WTC11 (cell line): ENCODE measurements at places on chromosomes 1 and 21. TPM values are rescaled to one million over a fixed set of nuclear protein-coding genes. Genes with fewer than 3 reads are reported as not detected.

DNA sequence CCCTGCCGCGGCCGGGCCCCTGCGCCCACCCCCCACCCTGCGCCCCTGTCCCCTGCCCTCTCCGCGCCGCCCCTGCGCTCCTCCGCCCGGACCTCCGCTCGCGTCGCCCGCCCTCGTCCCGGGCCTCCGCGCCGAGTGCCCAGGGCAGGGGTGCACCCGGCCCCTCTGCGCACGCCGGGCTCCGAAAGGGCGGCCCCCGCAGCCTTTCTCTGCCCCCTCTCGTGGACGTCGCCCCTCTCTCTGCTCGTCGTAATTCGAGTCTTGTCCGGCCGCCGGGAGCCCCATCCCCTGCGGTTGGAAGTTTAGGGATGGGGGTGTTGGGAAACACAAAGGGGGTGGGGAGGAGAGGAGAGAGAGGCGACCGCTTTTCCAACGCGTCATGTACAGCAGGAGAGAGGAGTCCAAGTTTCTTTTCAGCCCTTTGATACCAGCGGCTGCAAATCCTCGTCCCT is 407 bp downstream of the GALNT2 start:
- DNase-seq: peak; percentile 37
- peaks cover 3% of the 10 kb centered on the region for H3K36me3 ChIP-seq
- H3K4me1 ChIP-seq: peaks cover 47% of the 10 kb centered on the region
- H3K4me3 ChIP-seq: peak overlapping the region; percentile 83

The LRRN2 gene
- total RNA-seq: 3.2 to 5.3 TPM (median 3.4 TPM) in 3 replicates

DNA sequence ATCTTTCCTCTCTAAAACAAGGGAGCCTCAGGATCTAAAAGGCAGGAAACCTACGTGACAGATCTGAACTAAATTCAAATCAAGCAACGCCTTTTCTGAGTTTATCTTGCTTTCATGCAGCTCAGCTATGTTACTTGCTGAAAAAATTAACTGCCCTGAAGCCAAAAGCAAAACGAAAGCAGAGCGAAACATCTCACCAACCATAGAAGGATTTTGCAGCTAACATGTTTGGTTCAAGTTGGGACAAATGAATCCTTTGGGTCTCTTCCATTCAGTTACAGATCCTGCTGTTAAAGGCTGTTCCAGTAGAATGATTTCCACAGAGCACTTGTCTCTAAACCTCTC is 482 bp downstream of the SLC2A5 start:
- no peaks in the 10 kb centered on the region for H3K27me3 ChIP-seq
- peaks cover 23% of the 10 kb centered on the region for H3K4me1 ChIP-seq
- H3K27ac ChIP-seq: peak overlapping the region; percentile 2; the same call in 1 of the 2 replicates
- no peak for DNase-seq

GRCh38 chr1:228349701-228350171 is 56.9 kb downstream of the TRIM11 start:
- H3K27me3 ChIP-seq: no peaks in the 10 kb centered on the region
- H3K27ac ChIP-seq: no peak overlapping the region
- no peaks in the 10 kb centered on the region for H3K4me1 ChIP-seq
- DNase-seq: no peak
- H3K36me3 ChIP-seq: no peaks in the 10 kb centered on the region

GRCh38 chr1:88608139-88608943 is 75.7 kb upstream of the PKN2 start:
- no peaks in the 10 kb centered on the region for H3K27me3 ChIP-seq
- DNase-seq: no peak
- H3K4me1 ChIP-seq: peaks cover 21% of the 10 kb centered on the region
- H3K27ac ChIP-seq: no peak overlapping the region
- no peaks in the 10 kb centered on the region for H3K36me3 ChIP-seq
- H3K4me3 ChIP-seq: no peak overlapping the region

The OR10Z1 gene
- not detected in 3 replicates for total RNA-seq

The ARHGEF19 gene
- total RNA-seq: 51.1 to 53.1 TPM (median 52.9 TPM) in 3 replicates

GRCh38 chr1:44254392-44254910 is 41.2 kb downstream of the DMAP1 start:
- H3K36me3 ChIP-seq: no peaks in the 10 kb centered on the region
- no peak for DNase-seq
- H3K27ac ChIP-seq: no peak overlapping the region
- no peak overlapping the region for H3K4me3 ChIP-seq

The KRTAP11-1 gene
- total RNA-seq: not detected in 3 replicates

GRCh38 chr1:245345191-245345884 is 190.6 kb downstream of the KIF26B start:
- H3K36me3 ChIP-seq: no peaks in the 10 kb centered on the region
- H3K4me3 ChIP-seq: peak overlapping the region; percentile 33; the same call in 1 of the 2 replicates
- peaks cover 16% of the 10 kb centered on the region for H3K27me3 ChIP-seq
- peaks cover 10% of the 10 kb centered on the region for H3K4me1 ChIP-seq
- peak; percentile 67 for DNase-seq
- H3K27ac ChIP-seq: no peak overlapping the region

The ARHGAP30 gene
- 0.39 to 0.92 TPM (median 0.52 TPM) in 3 replicates for total RNA-seq

The SLC2A1 gene
- total RNA-seq: 215 to 415 TPM (median 396 TPM) in 3 replicates

DNA sequence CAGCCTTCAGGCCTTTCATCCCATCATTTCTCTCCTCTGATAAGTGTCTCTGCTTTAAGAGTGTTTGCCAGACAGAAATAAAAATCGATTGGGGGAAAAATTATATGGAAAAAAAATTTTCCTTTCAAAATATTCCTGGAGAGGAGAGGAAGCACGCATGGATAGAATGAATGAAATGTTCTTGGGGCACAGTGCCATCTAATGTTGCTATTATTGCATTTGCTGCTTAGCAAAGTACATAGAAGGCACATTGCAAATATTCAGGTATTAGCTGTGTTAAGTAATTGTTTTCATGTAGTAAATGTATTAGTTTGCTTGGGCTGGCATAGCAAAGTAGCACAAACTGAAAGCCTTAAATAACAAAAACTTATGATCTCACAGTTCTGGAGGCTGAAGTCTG is 18.1 kb downstream of the B3GALT5 start:
- H3K4me1 ChIP-seq: peaks cover 82% of the 10 kb centered on the region
- H3K27ac ChIP-seq: no peak overlapping the region
- no peak overlapping the region for H3K4me3 ChIP-seq
- peaks cover 35% of the 10 kb centered on the region for H3K36me3 ChIP-seq
- H3K27me3 ChIP-seq: no peaks in the 10 kb centered on the region

- H3K4me3 ChIP-seq: no peak overlapping the region
- peaks cover 16% of the 10 kb centered on the region for H3K27me3 ChIP-seq
- H3K36me3 ChIP-seq: no peaks in the 10 kb centered on the region
Observed at GRCh38 chr1:59150577-59151386, 146.1 kb upstream of the FGGY start.

DNA sequence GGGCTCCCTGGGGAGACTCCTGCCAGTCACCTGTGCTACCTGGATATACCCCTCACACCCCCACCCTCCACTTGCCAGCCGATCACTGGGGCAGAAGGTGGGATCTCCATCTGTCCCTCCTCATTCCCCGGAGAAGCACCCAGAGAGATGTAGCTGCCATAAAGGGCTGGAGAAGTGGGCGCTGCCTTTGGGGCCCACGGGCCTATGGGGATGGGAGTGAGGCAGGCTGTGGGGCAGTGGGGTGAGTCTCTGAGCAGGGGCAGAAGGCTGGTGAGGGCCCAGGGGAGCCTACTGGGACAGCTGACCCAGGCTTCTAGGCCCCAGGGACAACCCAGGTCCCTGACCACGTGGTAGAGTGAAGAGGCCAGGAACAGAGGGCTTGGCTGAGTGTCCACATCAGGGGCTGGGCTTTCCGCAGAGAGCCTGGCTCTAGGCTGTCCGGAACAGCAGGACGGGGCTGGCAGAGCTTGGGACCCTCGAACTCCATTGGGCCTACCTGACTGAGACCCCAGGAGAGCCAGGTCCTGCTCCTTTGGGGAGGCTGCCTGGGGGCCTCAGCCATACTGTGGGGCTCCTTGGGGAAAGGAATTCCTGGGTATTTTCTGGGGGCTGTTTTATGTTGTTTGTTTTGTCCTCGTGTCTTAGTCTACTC is 205.9 kb upstream of the VAMP3 start:
- no peaks in the 10 kb centered on the region; the same call in 1 of the 2 replicates for H3K27me3 ChIP-seq
- DNase-seq: no peak
- H3K36me3 ChIP-seq: no peaks in the 10 kb centered on the region

DNA sequence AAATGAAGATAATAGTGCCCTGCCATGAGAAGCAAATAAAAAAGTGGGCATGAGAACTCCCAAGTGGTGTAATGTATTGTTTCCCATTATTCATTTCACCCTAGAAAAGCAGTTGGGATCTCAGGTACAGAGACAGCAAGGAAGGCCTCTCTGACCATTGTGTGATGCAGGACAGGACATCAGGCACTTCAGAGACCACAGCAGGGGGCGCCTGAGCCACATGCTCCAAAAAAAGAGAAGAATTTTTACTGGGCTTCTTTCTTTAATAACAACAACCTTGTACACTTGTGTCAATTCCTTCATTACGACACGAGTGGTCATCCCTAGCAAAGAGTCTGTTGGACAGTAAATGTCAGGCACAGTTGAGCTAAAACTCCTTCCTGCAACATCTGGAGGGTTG is 533.3 kb downstream of the OMA1 start:
- H3K4me1 ChIP-seq: peaks cover 28% of the 10 kb centered on the region
- H3K36me3 ChIP-seq: no peaks in the 10 kb centered on the region
- no peak overlapping the region for H3K27ac ChIP-seq
- peaks cover 7% of the 10 kb centered on the region; the same call in 1 of the 2 replicates for H3K27me3 ChIP-seq
- DNase-seq: no peak

The RGS13 gene
- total RNA-seq: not detected in 3 replicates

The TRAF3IP3 gene
- total RNA-seq: 0.55 to 0.74 TPM (median 0.71 TPM) in 3 replicates

The TBX19 gene
- total RNA-seq: 1.2 to 1.3 TPM (median 1.2 TPM) in 3 replicates

DNA sequence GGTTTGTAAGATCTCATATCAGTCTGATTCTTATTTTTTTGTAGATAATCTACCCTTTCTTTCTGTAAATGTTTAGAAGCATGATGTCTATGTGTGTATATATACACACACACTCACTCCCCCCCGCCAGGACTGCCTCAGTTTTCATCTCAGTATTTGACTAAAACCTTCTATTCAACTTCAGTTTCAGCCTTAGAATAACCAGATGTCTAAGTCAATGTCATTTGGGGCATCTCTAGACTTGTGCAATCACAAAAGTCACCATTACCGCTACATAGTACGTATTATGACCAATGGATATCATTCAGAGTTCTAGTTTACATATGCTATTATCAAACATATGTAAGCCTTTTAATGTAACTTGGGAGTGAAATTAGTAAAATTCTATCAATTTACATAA is 53.3 kb upstream of the BOLA1 start:
- H3K4me3 ChIP-seq: peak overlapping the region; percentile 91
- no peak for DNase-seq
- peak overlapping the region; percentile 96 for H3K27ac ChIP-seq

The PCBP3 gene
- 8.5 to 14.0 TPM (median 11.8 TPM) in 3 replicates for total RNA-seq

DNA sequence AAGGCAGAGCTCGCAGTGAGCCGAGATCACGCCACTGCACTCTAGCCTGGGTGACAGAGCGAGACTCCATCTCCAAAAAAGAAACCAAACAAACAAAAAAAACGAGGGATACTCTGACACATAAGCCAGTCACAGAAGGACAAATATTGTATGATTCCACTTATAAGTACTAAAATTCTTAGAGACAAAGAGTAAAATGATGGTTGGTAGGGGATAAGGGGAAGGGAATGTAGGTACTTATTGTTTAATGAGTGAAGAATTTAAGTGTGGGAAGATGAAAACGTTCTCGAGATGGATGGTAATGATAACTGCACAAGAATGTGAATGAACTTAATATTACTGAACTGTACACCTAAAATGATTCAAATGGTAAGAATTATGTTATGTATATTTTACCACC is 66.7 kb upstream of the GUCA2A start:
- H3K27me3 ChIP-seq: peaks cover 3% of the 10 kb centered on the region
- peaks cover 4% of the 10 kb centered on the region; the same call in 1 of the 2 replicates for H3K4me1 ChIP-seq
- DNase-seq: no peak
- H3K27ac ChIP-seq: no peak overlapping the region

- H3K27me3 ChIP-seq: no peaks in the 10 kb centered on the region
- no peak overlapping the region for H3K4me3 ChIP-seq
- no peak for DNase-seq
- H3K4me1 ChIP-seq: no peaks in the 10 kb centered on the region
- peaks cover 6% of the 10 kb centered on the region for H3K36me3 ChIP-seq
- no peak overlapping the region for H3K27ac ChIP-seq
Observed at GRCh38 chr1:164834641-164835040, 275.7 kb downstream of the PBX1 start.

The SPRR1A gene
- total RNA-seq: not detected in 3 replicates

GRCh38 chr1:60841116-60842046 is 241.0 kb upstream of the NFIA start:
- no peaks in the 10 kb centered on the region for H3K4me1 ChIP-seq
- H3K27me3 ChIP-seq: no peaks in the 10 kb centered on the region
- H3K4me3 ChIP-seq: no peak overlapping the region
- peaks cover 16% of the 10 kb centered on the region for H3K36me3 ChIP-seq
- H3K27ac ChIP-seq: no peak overlapping the region
- no peak for DNase-seq

- H3K36me3 ChIP-seq: no peaks in the 10 kb centered on the region
- peaks cover 49% of the 10 kb centered on the region for H3K4me1 ChIP-seq
- no peak overlapping the region for H3K4me3 ChIP-seq
- no peak for DNase-seq
- H3K27ac ChIP-seq: no peak overlapping the region; the same call in 1 of the 2 replicates
- no peaks in the 10 kb centered on the region for H3K27me3 ChIP-seq
Observed at GRCh38 chr1:205286335-205286950, 35.1 kb downstream of the NUAK2 start.

The AGO4 gene
- total RNA-seq: 8.7 to 10.3 TPM (median 10.1 TPM) in 3 replicates
